ENCODE measurements at places on chromosomes 4 and X.

GRCh38 chr4:148075438-148075837 is 343.6 kb downstream of the ARHGAP10 start:
- no peak for DNase-seq

- DNase-seq, result no peak
Observed at GRCh38 chr4:110799211-110799610, 176.3 kb upstream of the PITX2 start.

DNA sequence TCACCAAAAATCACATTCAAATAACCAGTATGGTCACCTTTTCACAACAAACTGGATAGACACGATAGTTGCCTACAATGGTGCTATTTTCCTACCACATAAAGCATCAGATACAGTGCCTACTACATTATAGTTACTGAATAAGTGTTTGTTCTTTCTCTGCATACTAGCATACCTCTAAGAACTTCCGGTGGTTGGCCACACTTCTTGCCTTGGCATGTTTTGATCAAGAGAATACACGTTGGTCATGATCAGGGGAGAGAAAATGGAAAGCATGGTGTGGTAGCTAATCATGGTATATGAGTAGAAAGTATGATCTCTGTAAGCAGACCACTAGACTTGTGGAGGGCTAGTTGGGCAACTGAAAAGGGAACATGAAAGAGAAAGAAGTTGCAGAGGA is 322.8 kb upstream of the DIAPH2 start:
- DNase-seq, result no peak

GRCh38 chrX:103399744-103400143 is 23.4 kb downstream of the BEX3 start:
- DNase-seq, result no peak

GRCh38 chr4:76087007-76087769 is 12.7 kb downstream of the ART3 start:
- DNase-seq, result no peak

- DNase-seq, result no peak
Observed at GRCh38 chr4:88570001-88570400, 22.3 kb upstream of the HERC3 start.

DNA sequence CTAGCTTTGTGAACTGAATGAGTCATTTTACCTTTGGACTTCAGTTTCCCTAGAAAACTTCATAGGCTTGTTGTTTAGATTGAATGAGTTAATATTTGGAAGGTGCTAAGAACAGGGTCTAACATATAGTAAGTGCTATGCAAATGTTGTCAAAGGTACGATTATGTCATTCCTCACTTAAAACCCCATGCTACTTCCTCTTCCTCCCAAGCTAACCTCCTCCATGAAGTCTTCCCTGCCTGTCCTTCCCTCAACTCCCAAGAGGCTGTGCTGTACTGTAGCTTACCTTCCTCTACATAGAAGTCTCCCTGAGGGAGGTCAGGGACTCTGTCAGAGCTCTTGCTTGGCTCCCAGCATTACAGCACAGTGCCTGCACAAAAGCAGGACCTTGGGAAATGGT is 103.4 kb upstream of the PJA1 start:
- DNase-seq, result no peak

DNA sequence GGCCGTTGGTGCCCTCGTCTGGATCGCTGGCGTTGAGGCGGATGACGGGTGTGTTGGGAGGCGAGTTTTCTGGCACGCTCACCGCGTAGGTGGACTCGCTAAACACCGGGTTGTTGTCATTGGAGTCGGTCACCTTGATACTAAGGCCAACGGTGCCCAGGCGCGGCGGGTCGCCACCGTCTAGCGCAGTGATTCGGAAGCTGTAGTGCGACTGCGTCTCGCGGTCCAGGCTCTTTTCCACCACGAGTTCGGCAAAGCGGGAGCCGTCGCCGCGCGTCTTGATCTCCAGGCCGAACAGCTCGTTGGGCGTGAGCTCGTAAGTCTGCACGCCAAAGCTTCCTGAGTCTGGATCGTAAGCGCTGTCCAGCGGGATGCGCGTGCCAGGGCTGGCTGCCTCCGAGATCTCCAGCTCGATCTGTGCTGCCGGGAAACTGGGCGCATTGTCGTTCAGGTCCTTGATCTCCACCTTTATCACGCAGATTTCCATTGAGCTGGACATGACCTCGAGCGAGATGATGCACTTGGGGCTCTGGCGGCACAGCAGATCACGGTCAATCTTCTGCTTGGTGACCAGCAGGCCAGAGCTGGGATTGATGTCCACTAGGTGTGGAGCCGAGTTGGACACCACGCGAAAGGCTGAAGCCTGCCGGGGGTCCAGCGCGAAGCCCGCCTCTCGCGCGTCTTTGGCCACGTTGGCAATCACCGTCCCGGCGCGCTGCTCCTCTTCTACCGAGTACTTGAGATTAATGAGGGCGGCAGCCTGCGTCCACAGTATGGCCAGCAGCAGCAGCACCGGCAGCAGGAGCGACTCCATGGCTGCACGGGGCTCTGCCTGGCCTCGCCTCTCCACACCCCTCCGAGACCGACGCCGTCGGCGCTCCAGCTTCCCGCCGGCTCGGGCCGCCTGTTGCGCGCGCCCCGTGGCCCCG is 2.0 kb downstream of the PCDH19 start:
- no peak for DNase-seq

DNA sequence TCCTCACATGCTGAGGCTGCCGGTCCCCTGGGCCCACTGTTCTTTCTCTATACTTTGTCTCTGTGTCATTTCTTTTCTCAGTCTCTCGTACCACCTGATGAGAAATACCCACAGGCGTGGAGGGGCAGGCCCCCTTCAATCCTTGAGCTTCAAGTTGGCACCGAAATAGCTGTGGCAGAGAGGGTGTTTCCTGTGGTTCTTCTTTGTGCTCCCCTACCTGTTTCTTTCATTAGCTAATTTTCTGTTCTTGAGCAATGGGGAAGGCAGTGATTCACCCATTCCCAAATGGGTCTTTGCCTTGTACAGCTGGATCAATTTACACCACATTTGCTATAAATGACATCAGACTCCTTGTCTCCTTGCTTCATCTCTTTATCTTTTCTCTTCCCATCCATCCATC is 2.1 kb upstream of the CYSLTR1 start:
- no peak for DNase-seq

DNA sequence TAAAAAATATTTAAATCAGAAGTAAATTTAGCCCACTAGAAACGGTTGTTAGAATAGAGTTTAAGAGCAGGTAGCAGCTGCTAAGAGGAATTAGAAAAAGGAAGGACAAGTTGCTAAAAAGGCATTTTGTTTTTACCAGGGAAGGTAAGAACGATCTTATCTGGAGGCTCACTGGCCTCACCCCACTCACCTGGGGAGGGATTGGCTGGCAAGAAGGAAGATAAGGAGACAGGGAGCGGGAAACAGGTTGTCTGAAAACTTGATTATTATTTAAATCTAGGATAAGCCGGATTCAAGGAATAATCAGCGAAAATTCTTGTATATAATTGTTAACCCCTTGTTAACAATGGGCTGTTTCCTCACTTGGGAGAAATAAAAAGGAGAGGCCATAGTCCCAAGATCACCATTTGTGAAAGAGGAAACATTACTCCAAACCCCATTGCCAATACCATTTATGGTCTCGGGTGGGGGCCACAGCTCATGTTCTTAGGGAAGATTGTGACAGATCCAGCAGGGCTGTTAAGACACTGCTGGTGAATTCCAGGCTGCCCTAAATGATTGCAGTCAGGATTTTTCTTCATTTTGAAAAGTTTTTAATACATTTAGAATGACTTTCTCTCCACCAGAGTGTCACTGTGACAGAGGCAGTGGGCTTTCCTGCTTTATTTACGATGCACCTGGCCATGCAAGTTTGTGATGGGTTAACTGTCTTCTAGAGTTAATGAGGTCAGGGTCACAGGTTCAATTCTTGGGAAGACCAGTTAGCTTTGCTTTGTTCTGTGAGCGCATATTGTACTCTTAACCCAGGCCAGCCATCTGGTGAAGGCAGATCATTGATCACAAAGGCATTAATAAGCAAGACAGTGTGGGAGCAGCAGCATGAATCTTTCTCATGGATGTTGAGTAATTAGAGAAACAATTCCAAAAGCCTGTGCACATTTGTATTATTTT is 106.6 kb downstream of the CEP135 start:
- DNase-seq, result no peak

Data from stimulated activated CD8-positive, alpha-beta memory T cell treated with anti-CD3 and anti-CD28 coated beads, Interleukin-2, amount 100 ng/mL, for 1 hour (primary cell).